ENCODE measurements at places on chromosomes 12 and 14.

GRCh38 chr12:52585066-52585465, 11.4 kb upstream of the KRT74 start:
- no peak for DNase-seq

- no peak for DNase-seq
Observed at GRCh38 chr12:102518871-102519270, 38.5 kb upstream of the IGF1 start.

- DNase-seq = no peak
Observed at GRCh38 chr12:132205271-132206045, 61.2 kb downstream of the NOC4L start.

GRCh38 chr12:3777206-3777809, 24.4 kb upstream of the CRACR2A start:
- DNase-seq = no peak

DNA sequence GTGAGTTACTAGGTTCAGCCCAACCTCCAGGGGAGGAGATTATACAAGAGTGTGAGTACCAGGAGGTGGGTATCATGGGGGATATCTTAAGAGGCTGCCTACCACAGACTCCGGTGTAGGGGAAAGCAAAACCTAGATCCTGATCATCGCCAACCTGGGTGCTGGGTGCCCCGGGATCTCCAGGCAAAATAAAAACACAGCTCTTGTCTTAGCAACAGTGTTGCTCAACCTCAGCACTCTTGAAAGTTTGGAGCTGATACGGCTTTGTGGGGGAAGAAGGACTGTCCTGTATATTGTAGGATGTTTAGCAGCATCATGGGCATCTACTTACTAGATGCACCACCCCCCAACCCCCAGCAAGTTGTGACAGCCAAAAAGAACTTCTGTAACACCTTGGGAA, 74.5 kb downstream of the CCDC60 start:
- DNase-seq = no peak

DNA sequence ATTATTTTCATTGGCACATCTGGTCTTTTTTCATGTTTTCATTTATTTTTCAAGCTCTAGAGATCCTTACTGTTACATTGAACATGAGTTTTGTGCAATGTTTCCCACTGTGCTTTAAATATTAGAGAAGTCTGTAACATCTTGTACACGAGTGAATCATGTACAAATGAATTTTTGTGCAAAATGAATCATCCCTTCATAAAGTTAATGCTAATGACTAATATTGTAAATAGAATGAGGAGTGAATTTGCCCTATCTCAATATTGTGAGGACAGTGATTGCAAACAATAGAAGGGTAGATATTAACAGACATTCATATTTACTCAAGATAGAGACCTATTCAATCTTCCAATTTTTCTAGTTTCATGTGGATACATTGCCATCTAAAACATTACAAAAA, 463.3 kb upstream of the FOXG1 start:
- no peak for DNase-seq

DNA sequence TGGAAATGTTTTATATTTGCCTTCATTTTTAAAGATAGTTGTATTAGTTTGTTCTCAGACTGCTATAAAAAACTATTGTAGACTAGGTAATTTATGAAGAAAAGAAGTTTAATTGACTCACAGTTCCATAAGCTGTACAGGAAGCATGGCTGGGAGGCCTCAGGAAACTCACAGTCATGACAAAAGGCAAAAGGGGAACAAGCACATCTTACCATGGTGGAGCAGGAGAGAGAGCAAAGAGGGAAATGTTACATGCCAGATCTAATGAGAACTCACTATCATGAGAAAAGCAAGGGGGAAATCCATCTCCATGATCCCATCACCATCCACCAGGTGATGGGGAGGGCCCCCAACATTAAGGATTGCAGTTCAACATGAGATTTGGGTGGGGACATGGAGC, 35.5 kb upstream of the UNC79 start:
- DNase-seq = no peak

DNA sequence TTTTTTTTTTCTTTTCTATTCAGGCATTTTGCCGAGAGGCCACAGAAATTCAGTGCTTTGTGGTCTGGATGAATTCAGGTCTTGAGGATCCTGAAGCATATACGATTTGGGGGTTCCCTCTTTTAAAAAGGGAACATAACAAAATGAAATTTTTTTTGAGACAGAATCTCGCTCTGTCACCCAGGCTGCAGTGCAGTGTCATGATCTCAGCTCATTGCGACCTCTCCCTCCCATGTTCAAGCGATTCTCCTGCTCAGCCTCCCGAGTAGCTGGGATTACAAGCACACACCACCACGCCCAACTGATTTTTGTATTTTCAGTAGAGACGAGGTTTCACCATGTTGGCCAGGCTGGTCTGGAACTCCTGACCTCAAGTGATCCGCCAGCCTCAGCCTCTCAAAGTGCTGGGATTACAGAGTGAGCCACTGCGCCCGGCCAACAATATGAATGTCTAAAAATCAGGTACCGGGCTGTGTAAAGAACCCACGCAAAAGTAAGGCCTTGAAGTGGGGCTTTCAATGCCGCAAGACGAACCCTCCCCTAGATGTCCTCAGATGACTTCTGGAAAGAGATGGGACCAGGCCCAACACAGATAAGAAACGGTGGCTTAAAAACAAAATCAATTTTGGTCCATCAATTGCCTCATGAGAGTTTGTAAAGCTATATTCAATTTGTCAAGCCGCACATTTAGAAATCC, 30.0 kb downstream of the TESC start:
- no peak for DNase-seq

GRCh38 chr12:75982169-75982564, 49.4 kb downstream of the PHLDA1 start:
- DNase-seq = no peak

GRCh38 chr12:123427036-123427769, 9.3 kb downstream of the RILPL2 start:
- DNase-seq = peak; percentile 52

DNA sequence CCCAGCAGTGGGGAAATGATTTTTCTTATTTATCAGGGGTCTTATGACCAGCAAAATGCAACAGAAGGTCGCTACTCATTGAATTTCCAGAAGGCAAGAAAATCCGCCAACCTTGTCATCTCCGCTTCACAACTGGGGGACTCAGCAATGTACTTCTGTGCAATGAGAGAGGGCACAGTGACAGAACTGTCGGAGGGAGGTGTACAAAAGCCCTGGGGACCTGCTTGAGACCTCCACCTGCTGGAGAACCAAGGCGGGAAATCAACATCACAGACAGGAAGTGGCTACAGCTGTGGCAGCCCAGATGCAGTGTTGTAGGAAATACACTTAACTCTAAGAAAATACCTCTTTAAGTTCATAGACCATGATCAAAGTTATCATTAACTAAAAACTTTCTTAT, 250.9 kb upstream of the OR4E1 start:
- peak; percentile 56 for DNase-seq

- no peak for DNase-seq
Observed at GRCh38 chr14:64060199-64060545, 207.4 kb downstream of the SYNE2 start.

DNA sequence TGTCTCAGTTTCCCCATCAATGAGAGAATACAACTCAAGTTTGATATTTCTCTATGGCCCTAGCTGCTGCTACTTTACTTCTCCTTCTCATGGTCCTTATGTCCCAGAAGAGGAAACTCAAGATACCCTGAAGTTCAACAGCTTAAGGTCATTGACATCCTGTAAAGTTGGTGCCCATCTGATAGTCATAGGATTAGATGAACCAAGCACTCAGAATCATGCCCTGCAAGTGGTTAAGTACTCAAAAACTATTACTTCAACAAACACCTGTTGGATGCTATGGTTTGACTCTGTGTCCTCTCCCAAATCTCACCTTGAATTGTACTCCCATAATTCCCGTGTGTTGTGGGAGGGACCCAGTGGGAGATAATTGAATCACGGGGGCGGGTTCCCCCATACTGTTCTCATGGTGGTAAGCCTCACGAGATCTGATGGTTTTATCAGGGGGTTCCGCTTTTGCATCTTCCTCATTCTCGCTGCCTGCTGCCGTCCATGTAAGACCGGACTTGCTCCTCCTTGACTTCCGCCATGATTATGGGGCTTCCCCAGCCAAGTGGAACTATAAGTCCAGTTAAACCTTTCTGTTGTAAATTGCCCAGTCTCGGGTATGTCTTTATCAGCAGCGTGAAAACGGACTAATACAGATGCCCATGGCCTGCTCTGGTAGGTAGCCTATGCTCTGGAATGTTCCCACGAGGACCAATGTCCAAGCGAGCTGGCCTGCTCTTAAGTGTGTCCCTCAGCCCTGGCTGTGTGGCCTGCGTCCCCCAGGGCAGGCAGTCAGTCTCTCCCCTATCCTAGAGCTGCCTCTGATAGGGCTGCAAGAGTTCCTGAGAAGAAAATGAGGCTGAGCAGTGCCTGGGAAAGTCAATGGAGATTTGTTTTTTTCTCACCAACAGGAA, 18.1 kb downstream of the CAMKK2 start:
- DNase-seq = no peak

DNA sequence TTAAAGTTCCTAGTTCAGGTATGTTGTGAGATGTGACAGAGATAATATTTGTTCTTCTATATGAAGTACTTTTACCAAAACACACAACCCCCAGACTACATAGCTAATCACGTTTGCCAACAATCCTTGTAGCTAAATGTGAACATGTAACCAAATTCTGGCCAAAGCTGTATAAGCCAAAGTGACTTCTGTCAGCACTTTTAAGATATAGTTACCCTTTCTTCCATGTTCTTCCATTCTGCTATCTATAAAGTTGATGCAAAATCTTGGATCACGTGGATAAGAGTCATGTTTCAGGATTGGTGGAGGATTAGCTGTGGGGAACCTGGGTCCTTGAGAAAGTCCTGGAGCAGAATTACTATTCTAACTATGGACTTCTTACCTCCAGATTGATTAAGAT, 1366.6 kb downstream of the FSCB start:
- DNase-seq = no peak

DNA sequence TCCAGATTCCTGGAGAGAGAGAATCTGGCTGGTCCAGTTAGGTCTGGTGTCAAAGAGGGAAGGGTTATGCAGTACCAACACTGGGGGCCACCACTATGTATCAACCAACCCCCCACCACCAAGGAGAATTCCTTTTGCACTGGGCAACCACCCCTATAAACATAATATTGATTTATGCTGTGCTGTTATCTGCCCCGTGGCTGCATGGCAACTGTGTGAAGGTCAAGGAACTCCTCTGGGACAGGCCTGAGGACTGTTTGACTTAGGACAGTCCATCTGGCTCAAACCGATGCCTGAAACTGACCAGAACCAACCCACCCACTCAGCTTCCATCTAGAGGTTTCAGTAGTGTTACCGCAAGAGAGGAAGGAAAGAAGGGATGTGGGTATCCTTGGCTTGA, 20.5 kb downstream of the PLEKHH1 start:
- DNase-seq = no peak

GRCh38 chr14:63605041-63605532, 36.6 kb downstream of the WDR89 start:
- DNase-seq = no peak

- DNase-seq = no peak
Observed at GRCh38 chr14:55212634-55213033, 21.2 kb upstream of the DLGAP5 start.

DNA sequence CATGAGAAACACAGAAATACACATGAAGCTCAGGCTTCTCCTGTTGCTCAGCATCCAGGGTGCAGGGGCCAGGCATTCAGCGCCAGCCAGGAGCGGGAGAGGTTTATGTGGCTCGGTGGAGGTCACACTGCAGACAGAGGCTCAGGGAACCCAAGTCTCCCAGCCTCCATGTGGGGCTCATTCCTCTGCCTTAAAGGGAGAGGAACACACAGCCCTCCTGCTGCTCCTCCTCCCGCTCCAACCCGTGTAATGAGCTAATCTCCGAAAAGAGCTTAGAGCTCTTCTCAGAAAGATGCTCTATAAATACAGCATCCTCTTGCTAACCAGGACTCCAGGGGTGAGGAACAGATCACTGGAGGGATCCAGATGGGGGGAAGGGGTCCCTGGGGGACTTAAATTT, 28.2 kb downstream of the FGF6 start:
- DNase-seq = no peak

- DNase-seq = no peak
Observed at GRCh38 chr12:26507613-26508012, 312.2 kb downstream of the SSPN start.

DNA sequence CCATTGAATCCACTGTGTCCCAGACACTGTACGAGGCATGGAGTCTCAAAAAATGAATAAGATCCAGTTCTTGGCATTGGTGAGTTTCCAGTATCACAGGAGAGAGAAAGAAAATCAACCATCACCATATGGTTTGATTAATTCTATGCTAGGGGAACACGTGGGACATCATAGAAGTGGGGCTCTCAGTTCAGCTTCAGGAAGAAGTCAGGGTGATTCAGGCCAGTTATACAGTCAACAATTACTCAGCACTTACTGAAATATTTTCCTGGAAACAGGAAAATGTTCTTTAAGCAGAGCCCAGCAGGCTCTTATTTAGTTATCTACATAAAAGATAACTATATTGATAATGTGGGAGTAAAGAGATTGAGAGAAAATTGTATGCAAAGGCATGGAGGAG, 407.2 kb downstream of the NOVA1 start:
- no peak for DNase-seq

GRCh38 chr14:72000907-72001306, 68.7 kb downstream of the RGS6 start:
- no peak for DNase-seq

GRCh38 chr14:24237463-24237955, 4.8 kb downstream of the GMPR2 start:
- no peak for DNase-seq

DNA sequence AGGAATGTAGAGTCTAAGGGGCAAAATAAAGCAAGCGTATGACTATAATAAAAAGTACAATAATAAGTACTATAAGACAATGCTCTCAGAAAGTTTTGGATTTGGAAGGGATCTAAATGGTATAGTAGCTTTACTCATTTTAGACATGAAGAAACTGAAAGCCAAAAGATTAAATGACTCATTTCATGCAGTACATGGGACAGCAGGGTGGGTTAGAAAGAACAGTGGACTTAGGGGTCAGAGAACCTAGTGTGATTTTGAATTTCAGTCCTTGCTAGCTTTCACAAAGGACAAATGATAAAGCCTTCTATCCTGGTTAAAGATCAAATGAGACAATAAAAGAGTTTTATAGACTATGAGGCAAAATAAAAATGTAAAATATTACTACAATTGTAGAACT, 6.8 kb upstream of the LEMD3 start:
- DNase-seq = no peak

DNA sequence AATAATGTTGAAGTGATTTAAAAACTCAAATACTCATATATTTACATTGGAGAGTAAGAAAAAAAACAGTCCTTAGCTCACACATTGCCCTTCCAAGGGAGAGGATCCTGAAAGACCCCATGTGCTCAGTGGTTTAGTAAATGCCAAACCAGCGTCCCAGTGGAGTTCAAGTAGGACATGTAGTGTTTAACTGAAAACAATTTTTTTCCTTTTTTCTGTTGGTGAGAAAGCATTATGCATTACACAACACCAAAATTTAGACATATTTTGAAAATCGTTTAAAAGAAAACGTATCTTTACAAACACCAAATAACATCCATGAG, 33.6 kb downstream of the UBR7 start:
- DNase-seq = no peak

GRCh38 chr12:132754160-132754932, 7.3 kb downstream of the ANKLE2 start:
- DNase-seq = no peak

Data from T-cell (primary cell).